ENCODE measurements at places on chromosomes 12 and 14.

- DNase-seq = no peak
Measured at GRCh38 chr12:53174881-53175491, 5.5 kb upstream of the ZNF740 start.

DNA sequence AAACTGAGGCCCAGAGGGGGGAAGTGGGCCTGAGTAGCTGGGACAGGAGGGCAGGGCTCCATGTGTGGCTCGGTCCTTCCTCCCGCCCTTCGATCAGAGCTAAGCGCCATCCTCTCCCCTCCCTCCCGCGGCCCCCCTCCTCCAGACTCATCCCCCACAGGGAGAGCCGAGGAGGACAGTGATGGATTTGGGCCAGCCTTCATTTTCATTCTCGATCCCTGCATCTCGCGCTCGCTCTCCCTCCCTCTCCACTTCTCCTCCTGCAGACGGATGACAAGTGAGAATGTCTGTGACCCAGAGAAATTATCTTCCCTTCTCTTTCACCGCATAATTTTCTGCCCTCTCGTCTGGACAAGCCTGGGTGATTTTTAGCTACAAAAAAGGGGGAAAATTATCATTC, 183.3 kb downstream of the RBM19 start:
- no peak for DNase-seq

DNA sequence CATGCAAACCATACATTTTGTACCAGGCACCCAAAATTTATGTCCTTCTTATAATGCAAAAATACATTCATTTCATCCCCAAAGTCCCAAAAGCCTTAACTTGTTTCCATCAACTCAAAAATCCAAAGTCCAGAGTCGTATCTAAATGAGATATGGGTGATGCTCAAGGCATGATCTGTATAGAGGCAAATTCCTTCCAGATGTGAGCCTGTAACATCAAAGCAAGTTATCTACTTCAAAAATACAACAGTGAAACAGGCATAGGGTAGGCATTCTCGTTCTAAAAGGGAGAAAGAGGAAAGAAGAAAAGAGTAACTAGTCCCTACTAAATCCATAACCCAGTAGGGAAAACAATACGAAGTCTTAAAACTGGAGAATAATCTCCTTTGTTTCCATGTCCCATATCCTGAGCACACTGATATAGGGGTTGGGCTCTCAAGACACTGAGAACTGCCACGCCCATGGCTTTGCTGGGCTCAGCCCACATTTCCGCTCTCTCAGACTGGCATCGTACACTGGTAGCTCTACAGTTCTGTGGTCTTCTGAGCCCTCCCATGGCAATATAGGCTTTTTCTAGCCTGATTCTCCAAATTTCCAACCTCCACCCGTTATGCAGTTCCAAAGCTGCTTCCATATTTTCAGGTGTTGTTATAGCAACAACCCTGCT, 232.8 kb downstream of the TMTC2 start:
- no peak for DNase-seq

DNA sequence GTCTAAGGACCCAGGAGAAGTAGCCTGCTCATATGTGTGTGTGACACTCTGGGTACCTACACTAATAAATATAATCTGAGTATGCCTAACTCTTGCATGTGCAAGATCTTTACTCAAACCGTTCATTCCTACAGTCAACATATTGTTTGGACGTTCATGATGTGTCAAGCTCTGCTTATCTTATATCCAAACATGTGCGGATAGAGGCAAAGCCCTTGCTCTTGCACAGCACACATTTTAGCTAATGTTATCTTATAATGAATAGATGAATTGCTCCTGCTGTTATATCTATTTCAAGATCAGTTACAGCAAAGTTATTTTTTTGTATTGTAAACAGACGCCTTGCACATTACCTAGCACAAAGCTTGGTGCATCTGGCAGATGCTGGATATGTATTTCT, 228.4 kb upstream of the FLRT2 start:
- no peak for DNase-seq

GRCh38 chr14:51928568-51928967, 60.8 kb upstream of the RTRAF start:
- no peak for DNase-seq

DNA sequence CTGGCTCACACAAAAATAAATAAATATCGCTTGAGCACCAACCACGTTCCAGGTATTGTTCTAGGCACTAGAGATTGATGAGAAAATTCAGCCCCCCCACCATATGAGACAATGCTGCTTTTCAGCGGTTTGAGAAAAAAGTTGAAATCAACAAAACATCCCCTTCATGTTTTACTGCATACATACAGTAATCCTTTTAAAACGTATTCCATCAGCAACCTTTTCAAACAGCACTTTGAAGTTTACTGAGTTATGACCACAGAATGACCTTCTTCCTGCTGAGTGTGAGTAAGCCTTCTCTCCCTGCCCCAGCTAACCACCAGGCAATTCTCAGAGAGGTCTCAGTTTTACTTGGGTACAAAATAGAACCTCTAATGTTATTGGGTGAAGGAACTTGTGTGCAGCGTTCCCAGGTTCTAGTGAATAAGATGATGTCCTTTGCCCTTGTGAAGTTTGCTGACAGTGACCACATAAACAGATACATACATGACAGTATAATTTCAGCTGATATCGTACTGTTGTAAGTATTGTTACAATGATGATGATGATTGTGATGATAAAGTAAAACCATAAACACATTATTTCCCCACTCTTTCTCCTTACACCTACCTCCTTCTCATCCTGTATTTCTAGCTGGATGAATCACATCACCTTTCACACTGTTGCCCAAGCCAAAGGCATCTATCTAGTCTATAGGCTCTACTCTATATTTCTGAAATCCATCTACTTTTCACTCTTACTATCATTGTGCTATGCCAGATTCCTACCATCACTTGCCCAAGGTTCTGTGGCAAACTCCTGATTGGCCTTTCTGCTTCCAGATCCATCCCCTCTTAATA, 124.4 kb upstream of the KRR1 start:
- peak; percentile 88 for DNase-seq

DNA sequence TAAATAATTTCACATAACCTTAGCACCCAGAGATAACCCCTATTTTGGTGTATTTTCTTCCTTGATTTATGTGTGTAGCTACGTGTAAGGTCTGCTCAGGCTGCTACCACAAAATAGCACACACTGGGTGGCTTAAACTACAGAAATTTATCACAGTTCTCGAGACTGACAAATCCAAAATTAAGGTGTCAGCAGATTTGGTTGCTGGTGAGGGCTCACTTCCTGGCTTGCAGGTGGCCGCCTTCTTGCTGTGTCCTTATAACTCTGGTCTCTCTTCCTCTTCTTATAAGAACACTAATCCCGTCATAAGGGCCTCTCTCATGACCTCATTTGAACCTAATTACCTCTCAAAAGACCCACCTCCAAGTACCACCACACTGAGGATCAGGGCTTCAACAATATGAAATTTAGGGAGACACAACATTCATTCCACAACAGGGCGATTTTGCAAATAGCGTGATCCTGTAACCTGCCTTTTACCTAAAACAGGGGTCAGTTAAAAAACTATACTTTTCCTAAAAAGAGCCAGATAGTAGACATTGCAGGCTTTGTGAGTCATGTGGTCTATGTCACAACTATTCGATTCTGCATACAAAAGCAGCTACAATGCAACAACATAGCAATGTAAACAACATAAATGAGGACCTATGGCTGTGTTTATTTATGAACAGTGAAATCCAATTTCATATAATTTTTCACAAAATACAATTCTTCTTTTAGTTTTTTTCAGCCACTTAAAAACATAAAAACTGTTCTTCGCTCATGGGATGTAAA, 371.7 kb downstream of the DPF3 start:
- no peak for DNase-seq

- peak; percentile 51 for DNase-seq
Measured at GRCh38 chr12:79566452-79567174, 124.2 kb downstream of the PAWR start.

DNA sequence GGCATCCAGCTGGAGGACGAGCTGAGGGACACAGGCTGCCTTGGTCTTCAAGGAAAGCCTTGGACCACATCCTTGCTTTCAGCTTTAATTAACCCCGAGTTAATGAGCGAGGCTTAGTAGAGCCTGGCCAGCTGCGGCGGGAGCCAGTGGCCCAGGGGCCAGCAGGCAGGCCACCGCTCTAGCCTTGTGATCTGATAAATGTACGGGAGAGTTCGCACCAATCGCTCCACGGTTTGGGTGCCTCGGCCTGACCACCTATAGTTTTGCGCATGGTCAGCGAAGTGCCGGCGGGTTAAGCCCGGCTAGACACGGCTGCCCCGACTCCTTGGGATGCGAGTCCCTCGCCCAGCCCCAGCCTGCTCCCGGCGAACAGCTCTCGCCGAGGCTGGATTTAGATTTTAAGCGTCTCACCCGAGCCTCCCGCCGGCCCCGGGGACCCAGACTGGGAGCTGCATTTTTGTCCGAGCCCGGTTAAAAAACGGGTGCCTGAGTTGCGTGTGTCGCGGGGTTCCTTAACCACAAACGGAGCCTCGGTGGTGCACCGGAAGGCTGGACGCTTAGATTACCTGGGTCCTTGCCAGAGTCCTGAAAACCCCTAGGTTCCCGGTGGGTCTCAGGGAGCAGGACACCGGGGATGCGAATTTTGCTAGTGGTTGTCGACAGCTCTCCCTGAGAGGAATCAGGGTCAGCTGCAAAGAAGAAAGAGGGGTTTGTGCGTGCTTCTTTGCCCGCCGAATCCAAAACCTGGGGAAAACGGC, 2.9 kb upstream of the HOXC12 start:
- no peak for DNase-seq

- DNase-seq = no peak
Measured at GRCh38 chr12:130459916-130460315, 122.2 kb downstream of the PIWIL1 start.

GRCh38 chr12:14157088-14157747, 175.8 kb upstream of the GRIN2B start:
- no peak for DNase-seq

DNA sequence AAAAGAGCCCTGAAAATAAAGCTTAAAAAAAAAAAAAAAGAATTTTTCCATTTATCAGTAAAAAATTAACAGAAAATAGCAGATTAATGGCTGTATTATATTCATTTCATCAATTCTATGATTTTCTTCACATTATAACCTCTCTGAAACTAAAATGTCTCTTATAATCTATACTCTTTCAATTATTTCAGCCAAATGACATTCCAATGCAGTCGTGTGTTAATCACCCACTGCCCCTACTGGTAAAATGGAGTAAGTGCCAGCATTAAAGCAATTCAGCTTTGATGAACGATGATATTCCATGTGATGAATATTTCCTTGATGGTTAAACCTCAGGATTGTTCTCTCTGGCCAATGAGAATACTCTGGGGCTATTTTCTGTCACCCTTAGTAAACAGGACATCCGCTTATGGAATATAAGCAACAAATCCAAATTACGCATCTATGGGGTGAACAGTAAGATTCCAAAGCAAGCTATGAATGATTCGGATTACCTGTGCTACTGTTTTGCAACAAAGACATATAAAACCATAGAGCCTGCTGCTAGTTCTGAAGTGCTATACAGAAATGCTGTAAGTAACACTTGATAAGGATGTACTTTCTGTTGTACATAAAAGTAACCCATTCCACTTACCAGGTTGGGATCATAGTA, 20.3 kb upstream of the SYCP3 start:
- peak; percentile 49 for DNase-seq
